NCI-H2107 (cell line): ENCODE measurements at places on chromosomes 7 and 10.
A peak's percentile ranks its signal among the peaks of the same experiment; 100 is the strongest.

DNA sequence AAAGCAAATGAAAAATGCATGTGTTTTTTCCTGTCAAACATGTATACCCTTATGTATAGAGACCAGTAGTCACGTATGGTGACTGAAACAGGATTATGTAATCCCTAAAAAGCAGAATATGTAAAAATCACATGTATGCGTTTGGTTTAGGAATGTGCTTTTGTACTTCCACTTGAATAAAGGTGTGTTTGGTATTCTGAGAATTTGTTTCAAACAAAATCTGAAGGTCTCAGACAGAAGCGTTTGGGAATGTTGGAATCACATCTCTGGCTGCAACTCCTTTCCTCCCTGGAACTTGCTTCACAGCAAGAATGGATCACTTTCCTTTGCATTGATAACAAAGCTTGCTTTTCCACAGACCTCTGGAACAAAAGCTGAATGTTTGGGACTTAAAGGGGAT is 17.8 kb downstream of the ZNF655 start:
- no peak for DNase-seq

DNA sequence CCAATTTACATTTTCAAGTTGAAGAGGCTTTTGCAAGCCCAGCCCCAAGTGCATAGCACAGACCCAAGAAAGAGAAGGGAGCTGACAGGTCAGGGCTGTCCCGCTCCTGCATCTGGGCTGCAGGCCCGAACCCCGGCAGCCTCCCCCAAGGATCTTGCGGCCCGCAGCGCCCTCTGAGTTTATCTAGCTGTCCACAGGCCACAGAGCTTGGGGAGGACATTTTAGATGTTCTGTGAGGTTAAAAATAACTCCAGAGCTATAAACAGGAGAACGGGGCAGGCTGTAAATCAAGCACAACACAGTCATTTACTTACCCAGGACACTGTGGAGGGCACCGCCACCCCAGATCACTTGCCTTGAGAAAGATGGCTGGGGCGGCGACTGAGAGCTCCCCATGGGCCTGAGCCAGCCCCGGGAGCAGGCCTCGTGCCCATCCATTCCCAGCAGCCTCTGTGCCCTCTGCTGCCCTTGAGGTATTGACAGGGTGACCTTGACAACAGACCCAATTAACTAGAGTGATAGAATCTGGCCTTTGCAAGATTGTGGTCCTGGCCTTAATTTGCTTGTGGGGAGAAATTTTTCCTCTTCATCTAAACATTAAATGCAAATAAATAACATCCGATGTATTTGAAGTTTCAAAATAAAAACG is 563.0 kb downstream of the TCERG1L start:
- DNase-seq, result no peak

- peak; percentile 16 for DNase-seq
Measured at GRCh38 chr10:111207500-111207899, 130.7 kb downstream of the ADRA2A start.

DNA sequence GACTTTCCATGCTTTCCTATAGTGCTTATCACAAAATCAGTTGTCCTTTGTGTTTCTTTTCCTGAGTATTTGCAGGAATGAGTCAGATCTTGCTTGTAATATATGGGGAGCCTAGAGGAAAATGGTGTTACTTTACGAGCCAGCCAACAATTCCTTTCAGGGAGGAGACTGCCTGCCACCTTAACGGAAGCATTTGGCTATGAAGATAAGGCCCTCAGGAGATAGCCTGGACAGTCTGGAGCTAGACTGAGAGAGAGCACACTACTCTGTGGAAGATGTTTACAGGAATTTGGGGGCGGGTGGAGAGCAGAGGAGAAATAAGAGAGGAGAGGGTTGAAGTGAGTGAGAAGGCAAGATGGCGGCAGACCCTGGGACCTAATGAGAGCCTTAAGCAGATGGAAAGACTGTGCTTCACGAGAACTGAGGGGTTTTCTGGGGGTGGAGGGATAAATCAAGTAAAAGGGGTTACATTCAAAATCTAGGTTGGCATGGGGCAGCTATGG is 126.3 kb downstream of the SNX10 start:
- DNase-seq, result no peak

DNA sequence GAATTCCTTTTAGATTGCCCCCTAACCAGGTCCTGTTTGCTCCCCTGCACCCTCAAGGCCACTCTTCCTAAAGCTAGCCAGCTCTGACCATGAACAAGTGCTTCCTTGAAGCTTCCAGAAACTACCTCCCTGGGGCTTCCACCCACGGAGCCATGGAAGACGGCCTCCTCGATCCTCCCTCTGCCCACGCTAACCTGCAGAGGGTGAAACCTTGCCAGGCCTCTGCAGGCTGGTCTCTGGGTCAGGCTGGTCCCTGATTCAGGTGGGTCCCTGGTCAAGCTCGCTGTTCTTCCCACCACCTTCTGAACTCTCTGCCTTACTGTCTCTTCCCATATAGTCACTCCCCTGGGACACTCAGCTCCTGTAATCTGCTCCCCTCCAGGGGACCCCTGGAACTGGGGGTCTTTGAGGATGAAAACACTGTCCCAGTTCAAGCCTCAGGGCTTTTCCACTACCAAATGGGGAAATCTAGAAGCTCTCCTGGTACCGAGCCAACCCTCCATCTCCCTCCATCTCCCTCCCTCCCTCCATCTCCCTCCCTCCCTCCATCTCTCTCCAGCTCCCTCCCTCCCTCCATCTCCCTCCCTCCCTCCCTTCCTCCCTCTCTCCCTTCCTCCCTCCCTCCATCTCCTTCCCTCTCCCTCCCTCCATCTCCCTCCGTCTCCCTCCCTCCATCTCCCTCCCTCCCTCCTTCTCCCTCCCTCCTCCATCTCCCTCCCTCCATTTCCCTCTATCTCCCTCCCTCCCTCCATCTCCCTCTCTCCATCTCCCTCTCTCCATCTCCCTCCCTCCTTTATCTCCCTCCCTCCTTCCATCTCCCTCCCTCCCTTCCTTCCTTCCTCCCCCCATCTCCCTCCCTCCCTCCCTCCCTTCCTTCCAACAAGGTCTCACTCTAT is 2.9 kb downstream of the MLXIPL start:
- no peak for DNase-seq
